Esophagus squamous epithelium (tissue), 5 donors: ENCODE measurements at places on chromosomes 1 and 21.

DNA sequence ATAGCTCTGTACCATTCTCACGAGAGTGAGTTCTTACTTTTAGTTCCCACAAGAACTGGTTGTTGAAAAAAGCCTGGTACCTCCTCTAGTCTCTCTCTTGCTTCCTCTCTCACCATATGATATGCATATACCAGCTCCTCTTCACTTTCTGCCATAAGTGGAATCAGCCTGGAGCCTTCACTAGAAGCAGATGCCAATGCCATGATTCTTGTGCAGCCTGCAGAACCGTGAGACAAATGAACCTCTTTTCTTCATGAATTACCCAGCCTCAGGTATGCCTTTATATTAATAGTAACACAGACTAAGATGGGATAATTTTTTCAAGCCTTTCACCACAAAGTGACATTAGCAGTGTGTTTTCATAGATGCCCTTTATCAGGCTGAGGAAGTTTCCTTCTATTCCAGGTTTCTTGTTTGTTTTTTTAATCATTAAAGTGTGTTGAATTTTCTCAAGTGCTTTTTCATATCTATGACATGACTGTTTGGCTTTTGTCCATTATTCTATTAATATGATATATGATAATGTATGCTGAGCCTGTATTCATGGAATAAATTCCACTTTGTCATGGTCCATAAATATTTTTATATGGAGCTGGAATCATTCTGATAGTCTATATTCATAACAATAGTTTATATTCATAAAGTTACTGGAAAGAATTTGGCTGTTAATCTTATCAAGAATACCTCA lies 40.7 kb upstream of the C1orf185 start:
- no peak for DNase-seq

DNA sequence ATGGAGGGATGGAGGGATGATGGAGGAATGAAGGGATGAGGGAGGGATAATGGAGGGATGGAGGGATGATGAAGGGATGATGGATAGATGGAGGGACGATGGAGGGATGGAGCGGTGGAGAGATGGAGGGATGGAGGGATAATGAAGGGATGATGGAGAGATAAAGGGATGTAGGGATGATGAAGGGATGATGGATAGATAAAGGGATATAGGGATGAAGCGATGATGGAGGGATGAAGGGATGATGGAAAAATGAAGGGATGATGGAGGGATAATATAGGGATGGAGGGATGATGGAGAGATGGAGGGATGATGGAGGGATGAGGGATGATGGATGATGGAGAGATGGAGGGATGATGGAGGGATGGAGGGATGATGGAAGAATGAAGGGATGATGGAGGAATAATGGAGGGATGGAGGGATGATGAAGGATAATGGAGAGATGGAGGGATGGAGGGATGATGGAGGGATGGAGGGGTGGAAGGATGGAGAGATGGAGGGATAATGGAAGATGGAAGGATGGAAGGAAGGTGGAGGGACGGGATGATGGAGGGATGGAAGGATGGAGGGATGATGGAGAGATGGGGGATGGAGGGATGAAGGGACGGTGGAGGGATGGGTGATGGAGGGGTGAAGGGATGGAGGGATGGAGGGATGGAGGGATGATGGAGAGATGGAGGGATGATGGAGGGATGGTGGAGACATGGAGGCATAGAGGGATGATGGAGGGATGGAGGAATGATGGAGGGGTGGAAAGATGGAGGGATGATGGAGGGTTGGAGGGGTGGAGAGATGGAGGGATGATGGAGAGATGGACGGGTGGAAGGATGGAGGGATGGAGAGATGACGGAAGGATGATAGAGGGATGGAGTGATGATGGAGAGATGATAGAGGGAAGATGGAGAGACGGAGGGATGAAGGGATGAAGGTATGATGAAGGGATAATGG lies 62.0 kb downstream of the KCNAB2 start:
- no peak for DNase-seq

DNA sequence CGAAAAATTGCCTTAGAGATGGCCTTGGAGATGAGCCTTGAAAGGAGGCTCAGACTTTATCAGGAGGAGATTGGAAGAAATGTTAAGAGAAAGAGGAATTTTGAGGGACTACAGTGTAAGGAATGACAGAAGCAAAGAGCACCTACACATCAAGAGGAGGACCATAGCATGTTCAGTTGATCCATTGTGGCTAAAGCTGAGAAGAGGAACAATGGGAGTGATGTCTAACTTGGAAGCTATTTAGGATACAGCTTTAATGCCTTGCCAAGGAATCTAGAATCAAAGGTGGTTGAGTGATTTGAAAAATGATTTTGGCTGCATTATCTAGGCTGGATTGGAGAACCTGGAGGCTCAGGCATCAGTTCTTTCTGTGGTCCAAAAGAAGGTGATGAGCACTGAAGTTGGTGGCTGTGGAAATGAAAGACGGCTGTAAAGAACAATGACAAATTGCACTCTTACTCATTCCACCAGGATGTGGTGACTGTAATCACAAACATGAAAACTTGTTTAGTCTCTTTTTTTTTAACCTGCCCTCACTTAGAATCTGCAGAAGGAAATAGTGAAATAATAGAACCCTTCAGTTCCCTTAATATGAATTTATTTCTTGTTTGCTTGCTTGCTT lies 11.3 kb downstream of the FAM20B start:
- DNase-seq = no peak

GRCh38 chr21:31111093-31111492 lies 72.8 kb upstream of the KRTAP19-8 start:
- no peak for DNase-seq

DNA sequence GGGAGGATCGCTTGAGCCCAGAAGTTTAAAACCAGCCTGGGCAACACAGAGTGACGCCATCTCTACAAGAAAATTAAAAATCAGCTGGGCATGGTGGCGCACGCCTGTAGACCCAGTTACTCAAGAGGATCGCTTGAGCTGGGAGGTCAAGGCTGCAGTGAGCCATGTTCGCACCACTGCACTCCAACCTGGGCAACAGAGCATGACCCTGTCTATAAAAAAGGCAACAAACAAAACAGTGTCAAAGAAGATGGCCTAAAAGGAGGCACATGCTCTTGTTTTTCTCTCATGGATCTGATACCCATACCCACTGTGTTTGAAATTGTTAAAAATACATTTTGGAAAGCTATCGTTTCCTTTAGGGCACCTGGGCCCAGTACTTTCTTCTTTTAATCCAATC lies 191.7 kb downstream of the SLC45A1 start:
- DNase-seq = no peak

- DNase-seq = no peak
Measured at GRCh38 chr1:192668409-192668983, 32.5 kb downstream of the RGS13 start.
